ENCODE measurements at places on chromosomes 12 and 14.

DNA sequence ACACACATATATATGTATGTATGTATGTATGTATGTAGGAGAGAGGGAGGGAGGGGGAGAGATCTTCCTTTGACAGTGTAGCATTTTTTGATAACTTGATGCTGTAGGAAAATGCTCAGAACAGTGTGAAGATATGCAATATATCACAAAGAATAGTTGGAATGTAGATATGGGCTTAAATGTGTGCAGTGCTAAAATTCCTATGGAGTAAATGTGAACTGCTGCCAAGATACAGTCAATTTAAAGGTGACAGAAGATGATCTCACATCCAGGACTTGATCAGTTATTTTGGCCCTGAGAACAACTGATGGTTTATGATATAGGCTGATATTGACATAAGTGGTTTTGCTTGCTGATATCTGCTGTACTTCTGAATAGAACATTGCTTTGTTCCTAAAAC is 84.2 kb downstream of the DAAM1 start:
- no peak for DNase-seq

DNA sequence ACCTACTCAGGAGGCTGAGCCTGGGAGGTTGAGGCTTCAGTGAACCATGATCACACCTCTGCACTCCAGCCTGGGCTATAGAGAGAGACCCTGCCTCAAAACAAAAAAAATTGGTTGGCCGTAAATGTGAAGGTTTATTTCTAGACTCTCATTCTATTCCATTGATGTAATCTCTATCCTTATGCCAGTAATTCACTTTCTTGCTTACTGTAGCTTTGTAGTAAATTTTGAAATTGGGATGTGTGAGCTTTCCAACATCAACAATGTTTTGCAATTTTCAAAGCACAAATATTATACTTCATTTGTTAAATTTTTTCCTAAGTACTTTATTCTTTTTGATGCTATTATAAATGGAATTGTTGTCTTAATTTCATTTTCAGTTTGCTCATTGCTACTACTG is 24.6 kb downstream of the LIN52 start:
- DNase-seq = no peak

DNA sequence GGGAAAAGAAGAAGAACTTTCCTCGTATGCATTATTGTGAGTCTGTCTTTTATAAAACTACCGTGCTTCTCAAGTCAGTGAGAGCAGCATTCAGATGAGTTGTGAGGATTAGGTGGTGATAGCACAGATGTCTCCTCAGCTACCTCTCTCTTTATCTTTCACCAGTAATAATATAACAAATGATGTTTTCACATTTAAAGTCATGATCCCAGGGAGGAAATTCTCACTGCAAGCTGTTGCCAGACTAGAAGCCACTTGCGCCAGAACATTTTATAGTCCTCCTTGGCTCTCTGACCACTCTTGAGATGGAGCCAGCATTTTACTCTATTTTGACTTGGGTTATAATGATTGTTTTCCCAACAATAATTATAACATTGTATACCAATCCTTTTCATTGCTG is 443.1 kb downstream of the AEBP2 start:
- no peak for DNase-seq

- DNase-seq = no peak
Measured at GRCh38 chr12:3004655-3005565, 45.7 kb downstream of the TEAD4 start.

DNA sequence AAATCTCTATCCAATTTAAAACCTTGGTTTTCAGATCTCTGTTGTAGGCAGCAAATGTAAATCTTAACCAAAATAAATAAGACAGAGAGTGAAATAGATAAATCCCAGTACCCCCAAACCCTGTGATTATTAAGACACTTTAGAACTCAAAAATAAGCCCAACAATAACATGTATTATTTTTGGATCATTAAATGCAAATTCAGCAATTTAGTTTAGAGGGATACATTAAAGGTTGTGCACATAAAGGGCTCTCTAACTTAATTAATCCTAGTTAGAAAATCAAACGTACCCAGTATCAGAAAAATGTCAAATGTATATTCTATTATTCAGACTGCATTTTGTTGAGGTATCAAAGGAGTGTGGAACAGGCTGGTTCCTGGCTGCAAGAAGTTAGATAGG is 416.8 kb downstream of the SLC16A7 start:
- no peak for DNase-seq

DNA sequence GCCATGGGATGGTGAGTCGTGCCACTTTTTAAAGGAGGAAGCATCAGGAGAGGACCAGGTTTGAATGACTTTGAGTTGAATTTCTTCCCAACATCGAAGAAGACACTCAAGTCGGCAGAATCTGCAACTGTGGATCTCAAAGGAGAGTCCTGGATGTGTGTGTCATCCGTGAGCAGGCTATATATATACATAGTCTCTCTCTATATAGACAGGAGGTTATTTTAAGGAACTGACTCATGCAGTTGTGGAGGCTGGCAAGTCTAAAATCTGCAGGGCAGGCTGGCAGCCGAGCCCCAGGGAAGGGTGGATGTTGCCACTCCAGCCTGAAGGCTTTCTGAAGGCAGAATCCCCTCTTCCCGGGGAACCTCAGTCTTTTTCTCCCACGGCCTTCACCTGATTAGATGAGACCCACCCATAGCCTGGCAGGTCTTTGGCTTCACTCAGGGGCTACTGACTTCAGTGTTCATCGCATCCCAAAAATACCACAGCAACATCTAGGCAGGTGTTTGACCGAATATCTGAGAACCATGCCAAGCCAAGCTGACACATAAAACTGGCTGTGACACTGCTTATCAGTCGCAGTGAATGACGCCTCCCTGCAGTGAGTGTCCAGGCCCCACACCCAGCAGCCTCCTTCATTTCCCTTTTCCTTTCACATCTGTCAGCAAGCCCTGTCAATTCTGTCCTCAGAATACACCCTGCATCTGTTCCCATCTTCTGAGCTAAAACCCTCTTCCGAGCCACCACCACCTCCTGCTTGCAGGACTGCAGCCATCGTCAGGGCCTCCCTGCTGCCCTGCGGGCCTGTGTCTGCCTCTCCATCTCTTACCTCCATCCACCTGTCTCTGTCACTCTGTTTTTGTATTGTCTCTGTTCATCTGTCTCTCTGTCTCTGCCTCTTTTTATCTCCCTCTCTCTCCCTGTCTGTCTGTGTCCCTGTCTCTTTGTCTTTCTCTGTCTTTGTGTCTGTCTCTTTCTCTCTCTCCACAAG is 54.0 kb downstream of the ZNF664 start:
- DNase-seq = no peak

GRCh38 chr12:132083941-132084620 is 60.0 kb downstream of the DDX51 start:
- DNase-seq = peak; percentile 82

GRCh38 chr12:98737322-98737712 is 92.2 kb downstream of the APAF1 start:
- DNase-seq = no peak

- no peak for DNase-seq
Measured at GRCh38 chr12:633731-634130, 29.5 kb downstream of the NINJ2 start.

GRCh38 chr14:95533391-95533821 is 1.4 kb upstream of the GLRX5 start:
- DNase-seq = peak; percentile 42

Data from DMS79 (cell line).